ENCODE measurements at places on chromosomes 2 and 18.

- no peak for DNase-seq
Measured at GRCh38 chr2:31337197-31337596, 77.3 kb downstream of the XDH start.

DNA sequence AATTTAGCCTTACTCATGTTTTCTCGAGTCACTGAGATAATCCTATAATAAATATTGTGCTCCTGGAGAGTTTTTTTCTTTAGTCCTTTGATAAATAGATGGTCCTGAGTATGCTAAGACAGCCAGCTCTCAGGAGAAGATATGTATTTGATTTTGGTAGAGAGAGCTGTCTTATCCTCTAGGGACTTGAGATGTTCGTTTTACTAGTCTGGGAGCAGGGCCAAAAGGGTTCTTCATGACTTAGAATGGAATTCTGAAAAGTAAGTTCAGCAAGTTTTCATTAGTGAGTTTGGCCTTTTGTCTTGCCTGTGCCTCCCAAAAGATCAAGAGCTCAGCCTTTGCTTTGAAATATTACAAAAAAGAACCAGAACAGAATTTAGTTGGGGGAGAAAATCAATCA lies 246.7 kb downstream of the BABAM2 start:
- no peak for DNase-seq

DNA sequence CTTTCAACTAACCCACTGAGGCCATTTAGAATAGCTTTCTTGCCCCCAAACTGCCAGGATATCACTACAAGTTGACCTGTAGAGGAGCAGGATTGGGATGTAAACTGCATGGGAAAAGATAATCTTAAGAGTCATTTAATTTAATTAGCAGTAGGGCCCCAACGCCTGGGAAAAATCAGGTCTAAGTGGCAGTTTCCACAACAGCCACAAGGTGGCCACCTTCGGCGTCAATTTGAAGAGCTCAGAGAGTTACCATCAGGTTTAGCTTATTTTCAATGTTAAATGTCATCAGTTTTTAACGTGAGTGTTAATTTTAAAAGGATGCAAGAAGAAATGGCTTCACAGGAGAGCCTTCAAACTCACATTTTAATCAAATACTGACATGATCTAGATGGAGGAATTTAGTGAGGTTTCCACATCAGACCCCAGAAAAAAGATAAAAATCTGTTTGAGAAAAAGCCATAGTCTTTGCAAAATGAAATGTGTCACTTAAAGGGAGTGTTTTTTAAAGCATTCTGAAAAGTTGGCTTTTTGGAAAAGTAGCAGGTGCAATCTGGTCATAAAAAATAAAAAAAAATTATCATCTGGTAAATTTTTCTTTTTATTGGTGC lies 77.3 kb upstream of the UPP2 start:
- peak; percentile 75 for DNase-seq

GRCh38 chr2:234050455-234051135 lies at the start of gene SPP2:
Gene SPP2, plus strand, starts transcription at chr2:234050702. Its CDS starts 85 bp downstream, at chr2:234050787.
- no peak for DNase-seq

- no peak for DNase-seq
Measured at GRCh38 chr2:120673571-120674061, 62.1 kb upstream of the GLI2 start.

DNA sequence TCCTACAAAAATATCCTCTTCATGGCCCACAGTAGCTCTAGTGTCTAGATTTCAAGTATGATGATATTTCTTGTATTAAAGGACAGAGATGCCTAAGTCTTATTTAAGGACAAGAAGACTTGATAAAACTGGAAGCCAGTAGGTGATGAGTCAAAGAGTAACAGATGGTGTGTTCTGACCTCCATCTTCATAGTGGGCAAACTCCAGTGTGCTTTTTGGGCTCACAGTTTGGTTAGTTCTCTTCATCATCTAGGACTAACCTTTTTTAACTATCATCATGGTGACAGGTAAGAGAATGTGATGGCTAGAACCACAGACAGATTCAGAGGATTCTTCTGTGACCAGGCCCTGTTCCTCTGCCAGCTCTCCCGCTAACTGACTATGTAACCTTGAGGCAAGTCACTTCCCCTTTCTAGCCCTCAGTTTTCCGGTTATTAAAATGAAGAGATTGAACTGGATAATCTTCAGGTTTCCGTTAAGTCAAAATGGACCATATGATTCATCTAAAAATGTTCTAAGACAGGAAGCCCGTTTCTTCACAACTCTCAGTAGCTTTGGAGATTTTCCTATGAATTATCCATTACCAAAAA lies 140.3 kb upstream of the RASGRP3 start:
- peak; percentile 9 for DNase-seq

DNA sequence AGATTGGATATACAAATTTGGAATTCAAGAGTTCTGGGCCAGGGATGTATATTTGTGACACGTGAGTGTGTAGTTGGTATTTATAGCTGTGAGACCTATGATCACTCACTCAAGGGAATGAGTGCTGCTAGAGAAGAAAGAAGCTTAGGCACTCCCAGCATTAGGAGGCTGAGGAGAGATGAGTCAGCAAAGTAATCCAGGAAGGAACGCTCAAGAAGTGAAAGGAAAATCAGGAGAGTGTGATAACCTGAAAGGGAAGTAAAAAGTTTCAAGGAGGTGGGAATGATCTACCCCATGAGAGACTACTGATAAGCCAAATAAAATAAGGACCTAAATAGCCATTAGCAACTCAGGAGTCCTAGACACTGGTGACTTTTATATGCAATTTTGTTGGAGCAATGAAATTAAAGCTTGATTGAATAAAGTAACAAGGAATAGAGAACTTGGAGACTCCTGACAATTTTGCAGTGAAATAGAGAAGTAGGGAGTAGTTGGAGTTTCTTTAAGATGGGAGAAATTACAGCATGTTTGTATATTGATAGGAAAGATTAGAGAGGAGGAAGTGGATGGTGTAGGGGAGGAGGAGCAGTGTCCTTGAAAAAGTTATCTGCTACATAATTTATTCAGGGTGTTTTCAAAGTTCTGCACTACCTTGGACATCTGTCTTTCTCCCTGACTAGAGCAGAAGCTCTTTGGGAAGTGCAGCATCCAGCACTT lies 89.9 kb downstream of the UBE2E3 start:
- DNase-seq = peak; percentile 71

DNA sequence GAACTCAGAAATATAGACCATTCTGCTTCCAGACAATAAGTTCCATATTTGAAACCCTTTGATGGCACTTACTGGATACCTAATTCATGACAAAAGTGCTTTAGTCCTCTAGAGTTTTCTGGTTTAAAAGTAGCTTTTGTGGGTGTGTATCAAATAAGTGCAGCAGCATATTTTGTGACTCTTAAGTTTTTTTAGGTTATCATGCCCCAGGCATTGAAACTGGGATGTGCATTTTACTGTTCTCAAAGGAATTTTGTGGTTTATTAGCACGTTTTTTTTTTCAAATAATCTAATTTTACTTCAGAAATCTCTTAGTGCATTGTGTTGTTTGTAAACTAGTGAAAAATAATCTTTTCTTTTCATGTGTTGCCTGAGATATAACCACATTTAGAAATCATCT lies 1.5 kb downstream of the XRCC5 start:
- no peak for DNase-seq

DNA sequence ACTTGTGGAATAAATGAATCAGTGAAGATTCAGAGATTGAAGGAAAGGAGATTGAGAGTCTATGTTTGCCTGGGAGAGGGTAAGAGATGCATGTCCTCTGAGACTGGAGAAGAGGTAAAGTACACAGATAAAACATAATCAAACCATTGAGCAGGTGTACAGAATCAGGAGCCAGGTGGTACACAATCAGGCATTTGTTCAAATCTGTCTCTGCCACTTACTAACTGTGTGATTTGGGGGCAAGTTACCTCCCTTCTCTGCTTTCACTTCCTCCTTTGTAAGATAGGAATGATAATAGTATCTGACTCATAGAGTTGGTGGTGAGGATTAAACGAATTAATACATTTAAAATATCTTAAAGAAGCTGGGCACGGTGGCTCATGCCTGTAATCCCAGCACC lies 94.0 kb downstream of the CDK15 start:
- DNase-seq = peak; percentile 51

- DNase-seq = peak; percentile 7
Measured at GRCh38 chr2:68662466-68662865, 19.1 kb downstream of the PROKR1 start.

- no peak for DNase-seq
Measured at GRCh38 chr18:25814841-25815458, 275.5 kb downstream of the SS18 start.

GRCh38 chr18:10727477-10727876 lies 201.7 kb downstream of the NAPG start:
- DNase-seq = no peak

DNA sequence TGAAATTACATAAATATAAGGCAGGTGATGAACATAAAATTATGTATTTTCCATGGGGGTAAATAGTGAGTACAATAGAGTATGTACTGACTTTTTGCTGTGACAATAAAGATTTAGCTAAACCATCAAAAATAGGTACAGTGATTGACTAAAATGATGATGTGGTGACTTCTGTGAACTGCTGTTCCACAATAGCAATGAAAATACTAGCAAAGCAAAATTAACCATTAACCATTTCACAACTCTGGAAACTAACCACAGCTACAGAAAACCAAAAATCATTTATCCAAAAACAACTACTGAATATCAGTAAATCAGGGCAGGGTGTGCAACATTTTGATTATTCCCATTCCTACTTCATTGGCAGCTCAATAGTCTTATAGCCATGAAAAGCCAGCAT lies 161.4 kb upstream of the GYPC start:
- DNase-seq = no peak

GRCh38 chr2:20157193-20157891 lies 67.6 kb downstream of the SDC1 start:
- peak; percentile 5 for DNase-seq

DNA sequence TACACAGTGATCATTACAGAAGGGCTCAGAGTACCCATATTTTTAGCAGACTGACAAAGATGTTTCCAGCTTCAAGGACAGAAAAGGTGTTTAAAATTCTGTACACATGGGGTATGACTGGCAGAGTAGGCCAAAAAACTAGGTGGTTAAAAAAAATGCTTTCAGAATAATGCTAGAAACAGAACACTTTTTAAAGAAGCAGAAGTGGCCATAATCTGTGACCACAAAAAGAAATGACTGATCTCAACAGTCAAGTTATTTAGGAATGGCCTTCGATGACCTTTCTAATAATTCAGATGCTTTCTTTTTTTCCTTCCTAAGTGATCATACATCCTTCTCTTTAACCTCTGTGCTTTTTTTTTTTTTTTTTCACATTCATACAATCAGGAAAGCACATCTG lies 4.1 kb upstream of the AQP4 start:
- peak; percentile 43 for DNase-seq

DNA sequence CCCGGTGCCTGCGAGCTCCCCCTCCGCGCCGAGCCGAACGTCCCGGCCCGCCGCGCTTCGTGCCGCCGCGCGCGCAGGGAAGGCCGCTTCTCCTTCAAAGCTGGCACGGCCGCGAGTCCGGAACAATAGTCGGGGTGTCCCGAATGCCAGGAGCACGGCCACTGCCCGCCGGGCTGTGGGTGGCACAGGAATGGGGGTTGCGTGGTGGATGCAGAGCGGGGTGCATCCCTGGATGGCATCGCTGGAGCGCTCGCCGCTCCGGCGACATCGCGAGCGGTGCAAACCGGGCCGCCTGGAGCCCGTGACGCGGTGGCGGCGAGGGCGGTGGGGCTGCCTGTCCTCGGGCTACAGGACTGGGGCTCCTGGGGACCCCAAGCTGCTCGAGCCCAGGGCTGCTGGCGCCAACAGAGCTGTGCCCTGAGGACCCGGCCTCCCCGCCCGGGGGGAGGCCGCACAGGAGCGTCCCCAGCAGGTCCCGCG lies 1.1 kb upstream of the SATB2 start:
- DNase-seq = no peak

GRCh38 chr18:13165636-13166423 lies 52.7 kb upstream of the LDLRAD4 start:
- DNase-seq = no peak

- no peak for DNase-seq
Measured at GRCh38 chr2:28011322-28011737, 120.8 kb downstream of the BABAM2 start.

- DNase-seq = no peak
Measured at GRCh38 chr2:70115646-70116442, 28.6 kb downstream of the PCBP1 start.

DNA sequence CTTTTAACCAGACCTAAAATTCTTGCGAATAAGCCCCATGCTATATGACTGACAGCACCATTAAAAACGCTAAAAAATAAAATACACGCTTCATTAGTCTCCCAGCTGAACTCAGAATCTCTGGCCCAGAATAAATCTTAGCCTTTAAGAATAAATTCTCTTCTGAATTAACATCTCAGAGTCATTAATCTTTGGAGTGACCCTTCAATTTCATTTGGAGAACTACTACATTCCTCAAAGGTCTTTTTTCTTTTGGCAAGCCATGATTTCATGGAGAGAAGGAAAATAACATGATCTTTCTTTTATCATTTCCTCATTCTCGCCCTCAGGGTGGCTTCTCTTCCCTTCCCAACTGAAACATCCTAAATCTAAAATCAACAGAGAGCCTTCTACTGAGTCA lies 259.0 kb downstream of the AFF3 start:
- DNase-seq = no peak

- DNase-seq = no peak
Measured at GRCh38 chr18:61998335-61998734, 105.5 kb upstream of the RNF152 start.

- no peak for DNase-seq
Measured at GRCh38 chr2:37973615-37974353, 48.7 kb downstream of the RMDN2 start.

- DNase-seq = no peak
Measured at GRCh38 chr2:47389692-47390091, 13.3 kb upstream of the MSH2 start.

GRCh38 chr2:220871909-220872308 lies 700.2 kb downstream of the EPHA4 start:
- DNase-seq = no peak

- DNase-seq = peak; percentile 83
Measured at GRCh38 chr2:199485732-199486335, 28.1 kb upstream of the SATB2 start.

DNA sequence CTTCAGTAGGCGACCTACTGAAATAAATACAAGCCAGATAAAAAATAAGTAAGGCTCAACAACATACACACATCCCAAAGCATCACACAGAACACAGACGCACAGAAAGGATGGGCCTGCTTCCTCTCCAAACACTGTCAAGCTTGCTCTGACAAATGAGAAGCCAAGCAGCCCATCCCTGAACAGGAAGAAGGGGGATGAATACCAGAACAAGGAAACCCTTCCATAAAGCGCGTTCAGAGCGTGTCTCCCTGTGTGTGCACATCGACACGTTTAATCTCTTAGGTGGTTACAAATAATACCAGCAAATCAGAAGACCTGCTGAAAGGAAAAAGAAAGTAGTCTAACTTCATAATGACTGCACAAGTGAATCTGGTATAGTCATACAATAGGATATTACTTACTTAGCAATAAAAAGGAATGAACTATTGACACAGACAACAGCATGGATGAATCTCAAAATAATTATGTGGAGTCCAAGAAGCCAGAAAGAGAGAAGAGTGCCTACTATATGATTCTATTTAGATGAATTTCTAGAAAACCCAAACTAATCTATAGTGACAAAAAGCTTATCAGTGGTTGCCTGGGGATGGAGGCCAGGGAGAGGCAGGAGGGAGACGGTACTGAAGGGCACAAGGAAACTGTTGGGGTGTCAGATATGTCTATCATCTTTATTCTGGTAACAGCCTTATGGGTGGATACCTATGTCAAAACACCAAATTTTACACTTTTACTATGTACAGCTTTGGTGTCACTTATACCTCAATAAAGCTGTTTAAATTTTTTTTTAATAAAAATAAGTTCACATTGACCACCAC lies 26.8 kb downstream of the MBOAT2 start:
- DNase-seq = no peak

GRCh38 chr2:128548461-128548891 lies 229.8 kb upstream of the HS6ST1 start:
- DNase-seq = no peak

GRCh38 chr2:206530727-206531126 lies 87.4 kb downstream of the ADAM23 start:
- no peak for DNase-seq

Measured in OCI-M1 (cell line).